ENCODE measurements at places on chromosomes 3 and 15.

DNA sequence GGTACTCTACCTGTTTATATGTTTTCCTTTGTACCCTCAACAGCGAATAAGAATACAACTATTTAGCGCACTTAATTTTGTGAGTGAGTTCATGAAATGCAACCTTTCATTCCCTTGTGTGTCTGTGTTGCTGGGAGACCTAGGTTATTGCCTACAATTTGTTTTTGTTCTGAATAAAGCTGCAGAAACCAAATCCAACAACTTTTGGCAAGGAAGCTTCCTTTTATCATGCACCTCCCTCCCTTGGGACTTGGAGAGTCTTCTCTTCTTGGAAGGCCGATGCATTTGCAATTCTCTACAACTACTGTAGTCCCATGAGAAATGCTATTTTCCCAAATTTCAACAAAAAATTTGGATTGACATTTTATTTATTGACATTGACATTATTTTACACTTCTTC, 1002.4 kb upstream of the CADM2 start:
- DNase-seq: no peak

DNA sequence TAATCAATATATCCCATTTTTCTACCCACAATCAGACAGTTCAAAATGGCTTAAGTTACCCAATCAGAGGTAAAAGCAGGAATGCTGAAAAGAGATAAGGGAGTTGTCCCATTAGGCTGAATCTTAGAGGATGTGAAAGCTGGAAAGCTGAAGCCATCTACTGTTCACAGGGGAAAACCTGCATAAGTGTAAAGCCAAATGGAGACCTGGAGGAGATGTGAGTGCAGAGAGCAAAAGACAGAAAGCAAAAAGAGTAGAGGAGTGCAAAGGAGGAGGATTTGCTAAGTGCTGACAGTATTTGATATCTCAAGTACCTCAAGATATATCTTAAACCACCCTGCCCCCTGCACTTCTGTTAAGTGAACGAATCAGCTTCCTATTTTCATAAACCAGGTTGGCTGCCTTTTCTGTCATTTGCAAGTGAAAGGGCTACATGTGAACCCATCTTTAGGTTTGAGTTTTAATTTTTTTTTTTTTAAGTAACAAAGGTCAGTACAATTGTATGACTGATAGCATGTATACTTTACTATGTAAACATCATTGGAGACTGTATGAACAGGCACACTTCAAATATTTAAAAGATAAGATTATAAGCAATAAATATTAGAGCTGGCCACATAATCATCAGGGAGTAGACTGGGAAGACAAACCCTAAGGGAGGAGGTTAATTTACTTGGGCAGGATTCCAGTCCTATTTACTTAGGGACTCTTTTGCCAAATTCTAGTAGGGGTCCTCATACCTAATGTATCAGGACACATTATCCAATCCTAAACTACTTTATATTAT, 22.8 kb upstream of the P2RY1 start:
- DNase-seq: no peak

DNA sequence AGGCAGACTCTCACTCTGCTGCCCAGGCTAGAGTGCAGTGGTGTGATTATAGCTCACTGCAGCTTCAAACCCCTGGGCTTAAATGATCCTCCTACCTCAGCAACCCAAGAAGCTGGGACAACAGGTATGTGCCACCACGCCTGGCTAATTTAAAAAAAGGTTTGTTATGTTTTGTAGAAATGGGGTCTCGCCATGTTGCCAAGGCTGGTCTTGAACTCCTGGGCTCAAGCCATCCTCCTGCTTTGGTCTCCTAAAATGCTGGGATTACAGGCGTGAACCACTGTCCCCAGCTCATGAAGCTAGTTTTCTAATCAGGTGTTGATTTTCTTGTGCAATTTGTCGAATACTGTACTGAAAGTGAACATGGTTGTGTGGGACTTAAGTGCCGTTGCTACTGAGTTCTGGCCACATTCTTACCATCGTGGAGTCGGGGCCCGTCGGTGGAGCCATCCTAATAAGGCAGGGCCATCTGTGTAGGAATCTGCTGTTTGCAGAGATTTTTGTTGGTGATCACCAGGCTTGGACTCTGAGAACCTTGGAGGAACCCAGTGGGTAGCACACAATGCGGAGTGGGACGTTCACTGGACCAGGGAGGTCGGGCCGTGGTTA, 193.2 kb downstream of the GOLGA6L6 start:
- DNase-seq: no peak

DNA sequence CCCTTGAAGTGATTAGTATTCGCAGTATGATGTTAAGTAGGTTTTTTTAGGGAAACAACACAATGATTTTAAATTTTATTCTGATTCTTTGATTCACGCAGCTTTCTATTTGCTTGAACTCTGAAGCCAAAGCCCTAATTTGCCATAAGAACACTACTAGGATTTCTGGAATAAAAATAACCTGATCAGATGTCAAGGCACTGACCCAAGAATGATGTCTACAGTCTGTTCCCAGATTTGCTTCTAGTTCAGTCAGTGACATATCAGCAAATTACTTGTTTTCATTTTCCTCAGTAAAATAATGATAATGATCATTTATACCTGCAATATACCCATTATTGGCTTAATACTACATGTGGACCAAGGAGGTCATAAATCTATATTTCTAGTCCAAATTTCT, 179.5 kb upstream of the EIF1B start:
- DNase-seq: no peak

GRCh38 chr15:51580385-51580784, 42.2 kb downstream of the DMXL2 start:
- DNase-seq: no peak

DNA sequence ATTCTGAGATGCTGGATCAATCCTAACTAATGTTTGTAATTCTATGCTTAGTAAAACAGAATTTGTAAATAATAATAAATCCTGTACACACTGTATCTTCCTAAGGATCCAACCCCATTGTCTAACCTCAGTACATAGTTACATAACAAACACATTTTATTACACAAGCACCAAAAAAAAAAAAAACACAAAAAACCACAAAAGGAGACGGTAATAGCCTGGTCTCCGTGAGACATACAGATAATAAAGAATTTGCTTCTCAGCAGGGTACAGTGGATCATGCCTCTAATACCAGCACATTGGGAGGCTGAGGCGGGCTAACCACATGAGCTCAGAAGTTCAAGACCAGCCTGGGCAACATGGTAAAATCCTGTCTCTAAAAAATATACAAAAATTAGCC, 558.7 kb downstream of the MAGI1 start:
- DNase-seq: peak; percentile 76

DNA sequence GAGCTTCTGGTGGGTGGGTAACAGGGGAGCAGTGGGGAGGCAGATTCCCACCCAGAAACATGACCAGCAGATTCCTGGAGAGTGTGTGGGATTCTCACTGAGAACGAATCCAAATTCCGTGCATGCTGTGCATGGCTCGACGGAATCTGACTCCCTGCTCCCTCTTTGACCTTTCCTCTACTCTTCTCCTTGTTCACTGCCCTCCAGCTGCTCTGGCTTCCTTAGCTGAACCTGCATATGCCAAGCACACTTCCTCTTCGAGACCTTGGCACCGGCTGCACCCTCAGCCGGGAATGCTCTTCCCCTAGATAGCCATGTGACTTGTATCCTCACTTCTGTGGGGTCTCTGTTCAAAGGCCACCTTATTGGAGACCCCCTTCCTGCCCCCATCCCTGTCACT, 6.3 kb downstream of the INSYN1 start:
- peak; percentile 41 for DNase-seq

DNA sequence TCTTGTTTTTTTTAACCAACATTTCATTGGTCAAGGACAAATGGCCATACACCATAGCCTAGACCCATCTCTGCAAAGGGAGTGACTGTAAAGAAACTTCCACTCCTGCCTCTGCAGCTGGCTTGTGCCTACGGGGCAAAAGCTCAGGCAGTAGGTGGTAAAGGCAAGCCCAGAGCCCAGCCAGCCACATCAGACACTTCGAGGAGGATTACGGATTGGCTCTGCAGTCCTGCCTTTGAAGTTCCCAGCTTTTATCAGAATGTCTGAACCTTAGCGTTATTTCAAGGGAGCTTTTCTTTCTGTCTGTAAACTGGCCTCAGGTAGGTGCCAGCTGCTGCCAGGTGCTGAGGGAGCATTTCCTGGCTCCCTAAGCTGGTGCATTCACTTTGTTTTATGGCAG, 15.6 kb downstream of the ZNF710 start:
- no peak for DNase-seq

GRCh38 chr15:45612790-45613415, 21.9 kb upstream of the SQOR start:
- DNase-seq: peak; percentile 43

DNA sequence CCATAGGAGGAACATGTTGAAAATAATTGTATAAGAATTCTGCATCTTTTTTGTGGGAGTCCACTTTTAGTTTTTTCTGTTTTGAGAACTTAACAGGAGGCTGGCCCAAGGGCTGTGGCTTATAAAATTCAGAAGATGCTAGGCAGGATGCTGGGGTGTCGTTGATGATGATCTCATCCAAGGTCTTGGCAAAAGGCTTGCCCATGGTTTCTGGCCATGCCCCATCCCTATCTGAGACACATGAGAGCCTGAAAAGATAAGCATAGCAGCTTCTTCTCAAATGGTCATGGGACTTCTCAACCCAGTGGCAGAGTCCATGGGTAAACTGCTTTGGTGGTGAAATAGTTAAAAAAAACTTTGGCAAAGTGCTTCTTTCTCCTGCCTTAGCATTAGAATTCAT, 35.2 kb downstream of the CMSS1 start:
- DNase-seq: no peak

GRCh38 chr3:118637846-118638245, 396.8 kb downstream of the IGSF11 start:
- DNase-seq: no peak

DNA sequence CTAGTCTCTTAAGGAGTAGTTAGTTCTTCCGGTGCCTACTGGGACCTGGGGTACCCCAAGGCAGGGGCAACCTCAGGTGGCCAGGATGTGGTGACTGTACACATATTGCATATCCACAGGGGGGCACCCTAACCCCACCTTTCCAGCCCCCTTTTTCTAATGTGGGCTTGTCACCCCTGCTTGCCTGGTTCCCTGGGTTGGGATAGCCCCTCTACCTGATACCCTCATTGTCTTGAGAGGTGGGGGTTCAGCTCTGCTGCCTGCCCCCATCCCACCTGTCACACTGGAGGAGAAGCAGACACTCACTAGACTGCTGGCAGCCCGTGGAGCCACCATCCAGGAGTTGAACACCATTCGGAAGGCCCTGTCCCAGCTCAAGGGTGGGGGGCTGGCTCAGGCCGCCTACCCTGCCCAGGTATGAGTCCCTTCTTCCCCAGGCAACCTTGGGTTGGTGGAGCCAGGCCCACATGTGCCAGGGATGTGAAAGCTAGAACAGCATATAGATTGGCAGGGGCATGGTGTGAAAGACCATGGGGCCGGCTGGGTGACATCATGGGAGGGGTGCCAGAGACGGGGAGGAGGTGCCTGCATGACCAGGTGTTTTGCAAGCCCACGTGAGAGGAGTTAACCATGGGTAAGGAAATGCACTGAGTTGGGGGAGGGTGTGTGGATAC, 4.0 kb downstream of the GLYCTK start:
- DNase-seq: no peak

GRCh38 chr3:152398495-152398894, 129.8 kb downstream of the MBNL1 start:
- DNase-seq: peak; percentile 34

DNA sequence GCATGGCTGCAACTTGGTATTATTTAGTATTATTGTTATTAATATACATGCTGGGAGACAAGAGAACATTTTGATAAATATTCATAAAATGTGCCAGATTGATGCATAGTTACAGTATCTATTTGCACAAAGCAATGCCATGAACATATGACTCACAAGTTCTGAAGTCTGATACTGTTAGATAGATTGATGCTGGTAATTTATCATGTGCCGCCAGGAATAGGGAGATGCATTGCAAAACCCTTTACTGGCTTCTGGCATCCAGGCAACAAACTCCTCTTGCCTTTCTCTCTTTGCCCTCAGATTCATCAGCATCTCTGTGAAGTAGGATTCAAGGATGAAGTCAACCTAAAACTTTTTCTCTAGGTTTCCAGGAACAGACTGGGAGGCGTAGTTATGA, 41.0 kb upstream of the SLC25A26 start:
- DNase-seq: peak; percentile 6

DNA sequence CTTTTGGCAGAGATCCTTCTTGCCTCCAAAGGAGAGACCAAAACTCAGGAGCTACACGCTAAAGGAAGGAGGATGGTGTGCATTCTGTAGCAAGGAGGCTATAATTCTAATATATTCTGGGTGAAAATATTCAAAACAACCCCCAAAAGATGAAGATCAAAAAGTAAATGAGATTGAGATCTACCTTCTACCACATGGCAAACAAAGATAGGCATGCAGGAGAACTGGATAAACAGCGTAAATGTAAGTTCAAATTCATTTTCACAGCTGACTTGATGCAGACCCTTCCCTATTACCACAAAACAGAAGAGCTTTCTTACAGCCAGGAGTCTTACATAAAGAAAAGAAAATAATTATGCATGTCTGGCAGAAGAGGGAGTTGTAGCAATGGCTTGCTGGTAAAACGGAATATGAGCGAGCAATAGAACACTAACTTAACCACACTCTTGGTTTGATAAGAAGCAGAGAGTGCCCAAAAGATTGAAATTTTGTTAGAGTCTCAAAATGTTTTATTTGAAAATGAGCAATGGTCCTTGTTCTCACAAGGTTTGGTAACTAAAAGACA, 272.7 kb downstream of the MECOM start:
- DNase-seq: no peak

- DNase-seq: no peak
Measured at GRCh38 chr3:36820083-36820482, 55.7 kb upstream of the DCLK3 start.

- DNase-seq: peak; percentile 68
Measured at GRCh38 chr3:50251220-50251619, 15.2 kb downstream of the GNAI2 start.

- DNase-seq: no peak
Measured at GRCh38 chr3:142027300-142027699, 122.0 kb downstream of the TFDP2 start.

DNA sequence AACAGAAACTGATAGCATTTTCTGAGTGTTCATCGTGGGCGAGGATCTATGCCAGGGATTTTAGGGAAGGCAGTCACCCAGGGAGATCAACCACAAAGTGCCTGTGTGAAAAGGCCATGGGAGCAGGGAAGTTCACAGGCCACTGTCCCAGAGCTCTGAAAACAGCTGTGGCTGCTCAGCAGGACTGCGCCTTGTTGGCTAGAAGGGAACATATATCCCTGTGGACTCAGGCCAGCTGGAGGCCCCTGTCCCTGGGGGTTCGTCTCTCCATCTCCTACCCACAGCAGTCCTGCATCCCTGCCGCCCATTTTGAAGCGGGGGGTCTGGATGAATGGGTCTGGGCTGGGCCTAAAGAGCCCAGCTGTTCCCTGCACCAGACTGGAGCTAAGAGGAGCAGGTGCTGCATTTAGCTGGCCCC, 27.8 kb downstream of the PPCDC start:
- no peak for DNase-seq

- DNase-seq: peak; percentile 14
Measured at GRCh38 chr3:8668216-8668615, 23.6 kb upstream of the SSUH2 start.

DNA sequence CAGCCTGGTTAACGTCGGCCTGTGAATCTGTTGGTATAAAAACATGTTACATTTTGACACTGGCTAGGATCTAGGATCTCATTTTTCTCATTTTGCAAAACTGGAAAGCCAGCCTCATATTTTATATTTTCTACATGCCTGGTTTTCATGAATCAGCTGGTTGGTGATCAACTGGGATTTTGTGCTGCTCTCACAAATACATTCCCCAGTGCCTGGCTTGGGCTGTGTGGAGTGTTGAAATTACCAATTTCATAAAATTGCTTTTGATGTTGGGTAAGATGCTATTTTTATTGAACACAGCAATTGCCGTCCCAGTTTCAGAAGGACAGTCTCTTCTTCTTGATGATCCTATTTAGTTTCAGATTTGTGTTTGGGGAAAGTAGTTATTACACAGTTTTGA, 604.3 kb downstream of the TAFA4 start:
- no peak for DNase-seq
